ENCODE measurements at places on chromosomes 11 and 22.

- no peak for DNase-seq
Observed at GRCh38 chr11:14079011-14079410, 116.5 kb downstream of the SPON1 start.

DNA sequence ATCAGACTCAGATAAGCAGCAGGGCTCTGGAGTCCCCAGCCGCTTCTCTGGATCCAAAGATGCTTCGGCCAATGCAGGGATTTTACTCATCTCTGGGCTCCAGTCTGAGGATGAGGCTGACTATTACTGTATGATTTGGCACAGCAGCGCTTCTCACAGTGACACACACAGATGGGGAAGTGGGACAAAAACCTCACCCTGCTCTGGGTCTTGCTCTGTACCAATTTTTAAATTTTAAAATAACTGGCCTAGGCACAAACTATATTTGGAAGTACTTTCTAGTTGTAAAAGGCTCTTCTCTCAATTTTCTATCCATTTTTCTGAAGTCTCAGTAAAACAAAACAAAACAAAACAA lies 131.7 kb downstream of the VPREB1 start:
- DNase-seq: no peak

GRCh38 chr22:41365425-41365824 lies 16.3 kb upstream of the TEF start:
- DNase-seq: no peak

- DNase-seq: no peak
Observed at GRCh38 chr11:103633068-103633788, 403.2 kb upstream of the DDI1 start.

DNA sequence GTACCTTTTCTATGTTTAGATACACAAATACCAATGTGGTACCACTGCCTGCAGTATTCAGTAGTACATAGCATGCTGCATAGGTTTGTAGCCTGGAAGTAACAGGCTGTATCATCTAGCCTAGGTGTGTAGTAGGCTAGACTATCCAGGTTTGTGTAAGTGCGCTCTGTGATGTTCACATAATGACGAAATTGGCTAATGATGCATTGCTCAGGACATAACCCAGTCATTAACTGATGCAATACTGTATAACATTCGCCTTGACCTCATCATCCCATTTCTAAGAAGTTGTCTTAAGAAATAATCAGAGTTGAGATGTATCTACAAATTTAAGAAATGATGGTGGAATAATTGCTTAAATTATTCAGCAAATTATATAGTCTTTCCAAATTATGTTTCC lies 116.0 kb upstream of the TIMP3 start:
- no peak for DNase-seq

- DNase-seq: no peak
Observed at GRCh38 chr11:132349811-132350733, 979.7 kb downstream of the NTM start.

DNA sequence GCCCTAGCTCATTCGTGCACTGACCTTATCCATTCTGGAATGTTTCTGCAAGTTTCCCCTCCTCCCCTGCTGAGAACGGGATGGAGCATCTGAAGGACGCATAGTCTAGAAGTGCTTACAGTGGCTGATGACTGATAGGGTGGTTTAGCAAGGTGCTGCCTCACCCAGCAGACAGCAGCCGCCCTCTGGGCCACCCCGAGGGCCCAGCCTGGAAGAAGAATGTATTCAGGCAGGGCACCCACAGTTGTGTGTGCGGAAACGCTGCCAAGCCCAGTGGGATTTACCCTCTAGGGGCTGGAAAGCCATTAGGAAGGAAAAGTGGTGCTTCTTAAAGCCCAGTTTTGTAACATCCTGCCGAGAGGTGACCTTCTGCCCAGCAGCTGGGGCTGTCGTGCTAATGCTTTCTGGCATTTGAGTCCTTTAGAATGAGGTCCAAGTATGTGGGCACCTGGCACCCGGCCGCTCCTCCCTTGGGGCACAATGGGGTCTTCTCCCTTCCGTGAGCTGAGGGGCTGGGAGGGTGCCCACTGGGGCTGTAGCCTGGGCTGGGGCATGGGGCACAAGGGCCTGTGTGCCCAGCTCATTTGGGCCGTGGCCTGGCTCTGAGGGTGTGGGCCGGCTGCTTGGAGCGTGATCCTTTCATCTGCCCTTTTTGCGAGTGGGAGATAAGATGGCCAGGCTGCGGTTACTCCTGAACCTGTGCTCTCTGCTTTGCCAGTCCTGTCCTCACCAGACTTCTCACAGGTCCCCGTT lies 14.4 kb downstream of the FBLN1 start:
- peak; percentile 87 for DNase-seq

DNA sequence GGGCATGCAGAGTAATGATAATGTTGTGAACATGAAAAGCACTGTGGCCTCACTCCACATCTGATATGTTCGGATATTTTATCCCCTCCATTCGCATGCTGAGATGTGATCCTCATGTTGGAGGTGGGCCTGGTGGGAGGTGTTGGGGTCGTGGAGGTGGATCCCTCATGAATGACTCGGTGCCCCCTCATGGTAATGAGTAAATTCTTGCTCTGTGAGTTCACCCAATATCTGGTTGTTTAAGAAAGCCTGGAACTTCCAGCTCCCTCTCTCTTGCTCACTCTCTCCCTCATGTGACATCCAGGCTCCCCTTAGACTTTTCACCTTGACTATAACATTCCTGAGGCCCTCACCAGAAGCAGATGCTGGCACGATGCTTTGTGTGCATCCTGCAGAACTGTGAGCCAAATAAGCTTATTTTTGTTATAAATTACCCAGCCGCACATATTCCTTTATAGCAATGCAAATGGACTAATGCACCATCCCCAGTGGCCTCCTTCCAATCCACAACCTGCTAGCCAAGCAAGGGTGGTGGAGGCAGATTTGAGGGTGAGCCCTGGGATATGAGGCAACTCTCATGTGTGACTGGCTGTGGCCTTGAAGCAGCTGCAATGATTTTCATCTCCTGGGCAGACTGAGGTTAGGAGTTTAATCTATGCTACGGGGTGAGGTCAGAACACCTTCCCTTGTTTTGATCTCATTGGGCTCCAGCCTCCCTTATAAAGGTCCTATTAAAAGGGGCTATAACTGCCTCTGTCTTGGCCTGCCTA lies 276.5 kb downstream of the ETS1 start:
- no peak for DNase-seq

DNA sequence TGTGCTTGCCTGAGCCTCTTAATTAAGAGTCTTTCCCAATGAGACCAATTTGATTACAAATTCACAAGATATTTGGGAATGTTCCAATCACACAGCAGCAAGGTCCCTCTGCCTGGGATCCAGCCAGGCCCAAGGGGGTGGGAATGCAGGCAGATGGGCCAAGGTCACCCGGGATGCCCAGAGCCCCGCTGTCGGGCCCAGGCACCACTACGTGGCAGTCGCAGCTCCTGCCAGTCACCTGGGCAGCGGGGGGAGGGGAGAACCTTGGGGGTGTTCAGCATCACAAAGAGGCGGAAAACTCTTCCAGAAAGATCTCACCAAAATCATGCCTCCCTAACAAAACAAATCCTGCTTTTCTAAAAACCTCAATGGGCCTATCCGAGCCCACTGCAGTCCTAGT lies 30.9 kb downstream of the PPM1F start:
- no peak for DNase-seq

- DNase-seq: no peak
Observed at GRCh38 chr11:66231561-66231960, 36.9 kb upstream of the RAB1B start.

All from MCF 10A (cell line).